HT1080 (cell line): ENCODE measurements at places on chromosomes 7 and 10.

GRCh38 chr10:56181607-56182006, 179.5 kb downstream of the ZWINT start:
- no peak for DNase-seq

GRCh38 chr10:76179806-76180205, 748.4 kb downstream of the LRMDA start:
- no peak for DNase-seq

GRCh38 chr7:134702366-134703240, 56.0 kb downstream of the BPGM start:
- no peak for DNase-seq

DNA sequence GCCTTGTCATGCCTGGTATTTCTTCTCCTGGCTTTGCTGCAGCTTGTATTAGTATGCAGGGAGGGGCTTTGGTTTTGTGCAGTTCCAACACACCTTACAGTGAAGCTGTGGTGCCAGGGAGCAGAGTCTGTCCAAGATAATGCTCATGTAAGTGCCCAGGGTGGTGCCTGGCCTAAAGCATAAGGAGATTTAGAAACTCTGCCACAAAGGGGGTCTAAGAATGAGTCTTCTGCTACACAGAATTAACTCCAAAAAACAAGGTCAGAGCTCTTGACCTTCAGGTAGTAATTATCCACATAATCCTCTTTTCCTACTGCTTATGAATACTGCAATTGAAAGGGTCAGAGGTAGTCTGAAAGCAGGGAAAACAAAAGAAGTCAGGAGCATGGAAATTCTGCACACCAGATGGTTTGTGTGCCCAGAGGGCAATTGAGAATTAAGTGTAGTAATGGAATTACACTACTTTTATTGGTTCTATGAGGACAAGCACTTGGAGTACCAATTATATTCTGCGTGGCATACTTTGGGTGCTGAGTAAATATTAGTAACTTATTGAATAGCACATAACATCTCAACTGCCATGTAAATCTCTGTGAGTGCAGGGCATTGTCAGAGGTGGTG, 121.5 kb downstream of the KAT6B start:
- no peak for DNase-seq

DNA sequence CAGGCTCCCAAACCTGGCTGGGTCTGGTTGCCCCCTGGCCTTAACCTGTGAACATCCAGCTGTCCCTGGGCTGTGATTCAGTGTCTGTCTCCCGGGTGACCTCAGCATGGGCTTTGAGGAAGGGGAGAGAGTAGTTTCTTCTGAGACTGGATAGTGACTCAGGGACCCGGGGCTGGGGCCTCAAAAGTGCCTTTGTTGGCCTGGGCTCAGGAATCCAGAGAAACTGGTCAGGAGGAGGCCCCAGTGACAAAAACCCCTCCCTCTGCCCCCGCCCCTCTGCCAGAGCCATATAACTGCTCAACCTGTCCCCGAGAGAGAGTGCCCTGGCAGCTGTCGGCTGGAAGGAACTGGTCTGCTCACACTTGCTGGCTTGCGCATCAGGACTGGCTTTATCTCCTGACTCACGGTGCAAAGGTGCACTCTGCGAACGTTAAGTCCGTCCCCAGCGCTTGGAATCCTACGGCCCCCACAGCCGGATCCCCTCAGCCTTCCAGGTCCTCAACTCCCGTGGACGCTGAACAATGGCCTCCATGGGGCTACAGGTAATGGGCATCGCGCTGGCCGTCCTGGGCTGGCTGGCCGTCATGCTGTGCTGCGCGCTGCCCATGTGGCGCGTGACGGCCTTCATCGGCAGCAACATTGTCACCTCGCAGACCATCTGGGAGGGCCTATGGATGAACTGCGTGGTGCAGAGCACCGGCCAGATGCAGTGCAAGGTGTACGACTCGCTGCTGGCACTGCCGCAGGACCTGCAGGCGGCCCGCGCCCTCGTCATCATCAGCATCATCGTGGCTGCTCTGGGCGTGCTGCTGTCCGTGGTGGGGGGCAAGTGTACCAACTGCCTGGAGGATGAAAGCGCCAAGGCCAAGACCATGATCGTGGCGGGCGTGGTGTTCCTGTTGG, at the start of gene CLDN4:
CLDN4 (plus strand) TSS at position 316 of the 903 bp plus-strand sequence; CDS start at position 522, 206 bp downstream.
- DNase-seq, result peak; percentile 48

- peak; percentile 38 for DNase-seq
Observed at GRCh38 chr7:142793156-142793555, 22.4 kb downstream of the PRSS2 start.

GRCh38 chr10:48939790-48940325, at the start of gene LRRC18:
Gene LRRC18, minus strand, starts transcription at chr10:48939840. Its CDS starts 25,685 bp downstream, at chr10:48914155.
- DNase-seq, result no peak

- peak; percentile 49 for DNase-seq
Observed at GRCh38 chr7:128703609-128704241, 31.6 kb downstream of the GARIN1A start.

GRCh38 chr7:17939211-17939605, 1.1 kb downstream of the SNX13 start:
- peak; percentile 52 for DNase-seq

DNA sequence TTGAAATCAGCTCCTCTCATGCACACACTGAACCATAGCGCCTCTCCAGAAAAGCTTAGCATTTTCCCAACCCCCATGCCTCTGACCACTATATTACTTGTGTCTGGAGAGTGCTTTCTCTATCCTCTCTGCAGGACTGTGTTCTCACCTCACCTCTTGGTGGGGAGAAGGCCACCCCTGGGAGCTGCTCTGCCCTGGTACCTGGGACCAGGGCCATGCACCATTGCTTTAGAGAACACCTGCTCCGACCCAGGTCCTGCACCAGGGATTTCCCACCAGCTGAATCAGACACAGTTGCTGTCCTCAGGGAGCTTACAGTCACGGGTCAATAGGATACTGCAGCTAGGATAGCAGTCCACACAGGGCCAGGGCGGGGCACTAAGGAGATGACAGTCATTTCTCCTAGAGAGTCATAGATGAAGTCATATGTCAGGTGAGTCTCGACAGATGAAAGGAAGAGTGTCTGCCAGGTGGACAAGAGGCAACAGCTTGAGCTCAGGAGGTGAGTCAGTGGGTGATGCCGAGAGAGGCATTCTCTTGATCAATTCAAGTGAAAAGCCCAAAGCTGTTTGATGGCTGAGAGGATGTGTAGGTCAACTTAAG, 619 bp upstream of the LMTK2 start:
- DNase-seq, result no peak

DNA sequence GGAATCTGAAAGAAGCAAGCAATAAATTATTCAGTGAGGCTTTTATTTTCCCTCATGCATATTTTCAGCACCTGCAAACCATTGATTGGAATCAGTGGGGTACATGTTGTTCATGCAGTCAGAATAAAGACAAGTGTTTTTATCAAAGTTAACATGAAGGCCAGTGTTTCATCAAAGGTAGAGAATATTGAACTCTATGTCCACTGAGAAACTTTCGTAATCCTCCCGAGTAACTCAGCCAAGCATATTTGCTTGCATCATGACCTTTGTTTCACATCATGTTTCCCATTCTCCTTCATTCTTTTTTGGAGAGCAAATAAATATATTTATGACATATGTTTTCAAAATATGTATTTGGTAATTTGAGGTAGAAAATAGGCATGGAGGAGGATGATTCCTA, 663.1 kb downstream of the SH2D4B start:
- DNase-seq, result no peak

DNA sequence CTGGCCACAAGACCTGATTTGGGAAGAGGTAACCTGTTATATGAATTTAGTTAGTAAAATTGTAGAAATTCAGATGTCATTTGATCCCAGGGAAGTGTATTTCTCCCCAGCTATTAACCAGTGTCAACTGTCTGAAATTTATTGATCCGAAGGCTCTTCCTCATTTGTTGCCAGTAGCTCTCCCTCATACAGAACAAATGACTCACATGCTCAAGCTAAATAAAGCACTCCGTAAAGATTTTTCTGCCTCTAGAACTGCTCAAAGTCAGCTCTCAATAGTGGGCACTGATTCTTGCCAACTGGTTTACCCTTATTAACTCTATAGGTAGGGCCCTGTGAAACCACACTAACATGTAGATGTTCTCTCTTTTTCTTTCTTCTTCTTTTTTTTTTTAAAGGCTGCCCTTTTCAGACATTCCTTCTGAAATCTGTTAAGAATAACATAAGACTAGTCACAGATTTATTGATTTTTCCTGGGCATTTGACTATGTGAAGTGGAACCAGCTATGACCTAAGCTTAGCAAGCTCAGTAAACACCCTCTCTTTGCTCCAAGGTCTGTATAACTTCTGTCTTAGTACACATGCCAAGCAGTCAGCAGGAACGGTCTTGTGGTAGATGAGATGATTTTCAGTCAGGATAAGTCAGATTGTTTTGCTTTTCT, 21.8 kb downstream of the RPA3 start:
- DNase-seq, result peak; percentile 13

GRCh38 chr10:114221235-114221634, 17.8 kb upstream of the VWA2 start:
- DNase-seq, result no peak

DNA sequence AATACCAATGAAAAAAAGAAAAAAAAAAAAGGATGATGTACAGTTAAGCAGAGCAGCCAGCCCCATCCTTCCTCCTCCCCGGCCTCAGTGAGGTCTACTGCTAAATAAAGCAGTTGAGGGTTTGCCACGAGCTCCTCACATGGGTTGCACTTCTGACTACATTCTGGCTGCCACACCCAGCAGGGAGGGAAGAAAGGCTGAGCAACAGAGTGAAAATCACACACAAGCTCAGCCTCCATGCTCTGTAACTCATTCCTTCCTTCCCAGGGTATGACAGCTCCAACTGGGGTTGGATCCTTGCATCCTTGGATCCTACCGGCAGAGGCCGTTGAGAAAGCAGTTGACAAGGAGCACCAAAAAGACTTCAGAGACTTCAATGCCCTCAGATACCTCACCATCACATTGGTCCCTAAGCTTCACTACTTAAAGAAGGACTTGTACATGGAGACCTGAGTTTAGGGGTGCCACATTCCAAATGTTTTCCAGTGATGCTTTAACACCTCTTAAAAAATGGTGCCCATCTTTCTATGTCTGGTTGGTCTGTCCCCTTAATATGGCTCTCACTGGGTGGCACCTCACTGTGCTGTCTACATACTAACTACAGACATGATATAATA, 52.9 kb upstream of the PIK3CG start:
- no peak for DNase-seq

DNA sequence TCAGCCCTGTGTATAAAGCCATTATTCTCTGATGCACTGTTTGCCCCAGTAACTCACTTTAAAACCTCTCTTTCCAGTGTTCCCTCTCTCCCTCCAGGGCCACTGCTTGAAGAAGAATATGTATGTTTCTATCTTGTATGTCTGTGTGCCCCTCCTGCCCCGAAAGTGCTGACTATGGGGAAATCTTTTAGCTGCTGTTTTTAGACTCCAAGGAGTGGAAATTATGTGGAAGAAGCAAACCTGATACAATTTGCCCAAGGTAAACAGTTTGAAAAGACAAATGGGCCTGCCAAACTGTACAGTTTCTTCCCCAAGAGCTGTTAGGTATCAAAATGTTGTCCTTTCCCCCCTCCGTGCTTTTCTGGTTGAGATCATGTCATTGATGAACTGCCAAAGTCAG, 3.4 kb downstream of the ADRA2A start:
- no peak for DNase-seq

DNA sequence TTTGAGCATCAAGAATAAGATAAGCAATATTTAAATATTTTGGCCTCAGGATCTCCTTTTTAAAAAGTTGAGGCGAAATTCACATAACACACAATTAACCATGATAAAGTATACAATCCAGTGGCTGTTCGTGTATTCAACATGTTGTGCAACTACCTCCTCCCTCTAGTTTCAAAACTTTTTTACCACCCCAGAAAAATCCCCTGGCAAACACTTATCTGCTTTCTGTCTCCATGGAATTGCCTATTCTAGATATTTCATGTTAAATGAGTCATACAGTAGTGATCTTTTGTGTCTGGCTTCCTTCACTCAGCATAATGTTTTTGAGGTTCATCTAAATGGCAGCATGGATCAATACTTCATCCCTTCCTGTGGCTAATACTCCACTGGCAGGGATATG, 31.8 kb upstream of the IL15RA start:
- no peak for DNase-seq

- DNase-seq, result no peak
Observed at GRCh38 chr7:117110480-117111315, 157.4 kb downstream of the ST7 start.

GRCh38 chr10:106655165-106655564, 509.3 kb downstream of the SORCS1 start:
- DNase-seq, result no peak

- DNase-seq, result peak; percentile 59
Observed at GRCh38 chr7:27994639-27995038, 186.0 kb downstream of the JAZF1 start.

GRCh38 chr10:43137717-43138020, 576 bp upstream of the CSGALNACT2 start:
- peak; percentile 28 for DNase-seq

DNA sequence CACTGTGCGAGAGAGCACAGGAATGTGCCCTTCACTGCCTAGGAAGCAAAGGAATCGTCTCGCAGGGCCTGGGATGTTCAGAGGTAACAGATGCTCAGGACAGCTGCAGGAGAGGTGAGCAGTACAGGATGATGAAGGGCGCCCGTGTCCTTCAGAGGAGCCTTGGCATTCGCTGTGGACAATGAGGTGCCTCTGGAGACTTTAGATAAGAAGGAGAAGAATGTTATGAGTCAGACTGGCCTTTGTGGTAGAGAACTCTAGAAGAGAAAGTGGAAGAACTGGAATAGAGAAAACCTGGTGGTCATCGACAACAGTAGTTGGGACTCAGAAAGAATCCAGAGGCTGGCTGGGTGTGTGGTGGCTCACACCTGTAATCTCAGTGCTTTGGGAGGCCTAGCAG, 64.4 kb upstream of the LEP start:
- DNase-seq, result peak; percentile 54

DNA sequence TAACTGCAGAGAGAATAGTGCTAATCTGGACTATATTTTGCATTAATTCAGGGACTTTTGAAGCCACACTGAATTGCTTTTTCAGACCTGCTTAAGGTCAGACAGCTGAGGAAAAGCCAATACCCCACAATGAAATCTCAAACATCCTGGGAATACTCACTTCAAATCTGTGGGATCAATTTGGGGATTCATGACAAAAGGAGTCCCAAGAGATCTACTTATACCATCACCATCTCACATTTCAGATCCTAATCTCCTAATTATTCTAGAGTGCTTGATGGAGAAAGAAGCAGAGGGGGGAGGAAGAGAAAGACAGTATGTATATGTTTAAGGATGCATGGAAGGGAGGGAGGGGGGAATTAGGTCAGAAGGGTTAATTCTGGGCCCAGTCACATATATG, 202.2 kb downstream of the CACNA2D1 start:
- no peak for DNase-seq

- peak; percentile 53 for DNase-seq
Observed at GRCh38 chr7:37901236-37901827, 15.3 kb downstream of the SFRP4 start.

GRCh38 chr7:36057323-36057722, 95.7 kb upstream of the EEPD1 start:
- DNase-seq, result no peak

GRCh38 chr7:110929480-110930249, 161.3 kb upstream of the LRRN3 start:
- DNase-seq, result no peak

- peak; percentile 67 for DNase-seq
Observed at GRCh38 chr10:91590904-91591796, 41.7 kb downstream of the PPP1R3C start.
